ENCODE measurements at places on chromosomes 6 and 20.

- no peak for DNase-seq
Measured at GRCh38 chr6:20696676-20697075, 162.4 kb downstream of the CDKAL1 start.

DNA sequence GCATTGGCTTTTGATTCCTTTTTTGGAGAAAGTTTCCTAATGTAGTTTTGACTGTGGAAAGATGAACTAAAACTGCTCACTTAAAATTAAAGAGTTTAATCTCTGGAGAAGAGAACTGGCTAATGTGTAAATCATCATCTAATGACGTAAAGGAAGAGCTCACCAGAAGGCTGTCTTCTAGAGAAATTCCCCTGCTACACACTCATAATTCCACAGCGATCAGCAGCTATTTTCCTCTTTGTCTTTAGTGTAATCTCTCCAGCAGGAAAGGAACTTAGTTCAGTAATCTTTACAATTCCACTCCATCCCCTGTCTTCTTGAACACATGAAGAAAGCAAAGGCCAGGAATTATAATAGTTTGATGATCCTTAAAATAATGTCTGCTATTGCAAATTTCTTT lies 15.8 kb downstream of the SPTLC3 start:
- DNase-seq: no peak

- DNase-seq: peak; percentile 69
Measured at GRCh38 chr20:61126369-61127195, 125.5 kb upstream of the CDH4 start.

DNA sequence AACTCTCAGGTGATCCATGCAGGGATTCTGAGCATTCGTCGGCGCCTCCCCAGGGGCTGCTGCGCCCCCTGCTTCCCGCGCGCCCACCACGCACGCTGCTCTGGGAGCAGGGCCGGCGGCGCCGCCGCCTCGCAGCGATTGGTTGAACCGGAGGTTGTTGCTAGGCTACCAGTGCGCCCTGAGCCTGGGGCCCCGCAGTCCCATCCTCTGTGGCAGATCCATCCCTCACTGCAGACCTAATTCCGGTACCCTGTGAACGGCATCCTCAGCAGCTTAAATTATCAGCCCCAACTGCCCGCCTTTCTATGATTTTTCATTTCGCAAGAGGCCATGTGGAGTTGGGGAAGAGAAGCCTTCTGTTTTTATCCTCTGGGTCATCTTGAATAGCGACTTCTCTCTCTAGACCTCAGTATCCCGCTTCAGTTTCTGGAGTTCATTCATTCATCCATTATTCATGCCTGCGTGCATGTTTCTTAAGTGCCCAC lies 15.4 kb downstream of the PNPLA1 start:
- DNase-seq: no peak

- no peak for DNase-seq
Measured at GRCh38 chr6:108171291-108171917, 5.6 kb downstream of the NR2E1 start.

Data from RWPE2 (cell line).